ENCODE measurements at places on chromosomes 1 and 21.

GRCh38 chr1:14976256-14976655 lies 177.3 kb upstream of the TMEM51 start:
- DNase-seq: no peak

- no peak for DNase-seq
Measured at GRCh38 chr1:231665101-231665500, 38.5 kb downstream of the DISC1 start.

- DNase-seq: no peak
Measured at GRCh38 chr1:240575981-240576662, 35.8 kb downstream of the GREM2 start.

DNA sequence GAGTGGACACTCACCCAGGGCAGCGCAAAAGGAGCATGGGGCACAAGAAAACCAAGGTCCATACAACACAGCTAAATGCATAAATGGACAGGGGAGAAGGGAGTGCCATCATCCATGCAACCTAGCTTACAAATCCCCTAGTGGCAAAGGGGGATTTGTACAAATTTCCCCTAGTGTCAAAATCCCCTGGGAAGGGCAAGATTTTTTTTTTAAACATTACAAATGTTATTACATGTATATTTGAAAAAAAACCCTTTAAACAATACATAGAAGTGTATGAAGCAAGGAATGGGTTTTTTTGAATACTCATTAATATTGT lies 89.6 kb upstream of the IVNS1ABP start:
- DNase-seq: no peak

- DNase-seq: no peak
Measured at GRCh38 chr1:229191066-229191674, 79.7 kb upstream of the RAB4A start.

DNA sequence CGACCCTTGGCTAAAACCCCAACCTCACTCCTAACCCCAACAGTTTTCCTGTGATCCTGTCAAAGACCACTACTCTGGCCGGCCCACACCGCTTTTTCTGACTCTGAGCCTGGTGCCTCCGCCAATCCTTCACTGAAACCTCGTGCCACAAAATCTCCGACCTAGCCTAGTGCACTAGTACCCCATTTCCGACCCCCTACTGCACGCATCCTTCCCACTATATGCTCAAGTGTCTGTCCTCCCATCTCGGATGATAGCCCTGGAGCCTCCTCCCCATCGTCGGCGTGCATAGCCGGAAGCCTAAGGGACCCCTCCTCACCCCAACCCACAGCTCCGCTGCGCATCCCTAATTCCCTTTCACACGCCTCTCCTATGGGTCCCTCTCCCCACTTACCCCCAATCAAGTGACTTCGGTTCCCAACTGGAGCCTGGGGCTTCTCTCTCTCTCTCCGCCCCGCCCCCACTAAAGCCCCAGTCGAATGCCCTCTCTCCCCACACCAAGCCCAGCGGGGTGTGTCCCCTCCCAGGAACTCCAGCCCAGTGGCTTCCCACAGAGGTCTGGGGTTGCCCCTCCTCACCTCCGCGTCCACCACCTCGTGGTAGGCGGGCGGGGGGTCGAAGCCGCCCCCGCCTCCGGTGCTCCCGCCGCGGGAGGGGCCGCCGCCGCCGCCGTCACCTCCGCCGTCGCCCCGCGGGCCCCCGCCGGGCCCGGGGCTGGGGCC lies 791 bp downstream of the USP24 start:
- no peak for DNase-seq

- no peak for DNase-seq
Measured at GRCh38 chr1:206696812-206697585, 12.3 kb downstream of the MAPKAPK2 start.

- DNase-seq: no peak
Measured at GRCh38 chr1:167064621-167065020, 25.6 kb downstream of the GPA33 start.

DNA sequence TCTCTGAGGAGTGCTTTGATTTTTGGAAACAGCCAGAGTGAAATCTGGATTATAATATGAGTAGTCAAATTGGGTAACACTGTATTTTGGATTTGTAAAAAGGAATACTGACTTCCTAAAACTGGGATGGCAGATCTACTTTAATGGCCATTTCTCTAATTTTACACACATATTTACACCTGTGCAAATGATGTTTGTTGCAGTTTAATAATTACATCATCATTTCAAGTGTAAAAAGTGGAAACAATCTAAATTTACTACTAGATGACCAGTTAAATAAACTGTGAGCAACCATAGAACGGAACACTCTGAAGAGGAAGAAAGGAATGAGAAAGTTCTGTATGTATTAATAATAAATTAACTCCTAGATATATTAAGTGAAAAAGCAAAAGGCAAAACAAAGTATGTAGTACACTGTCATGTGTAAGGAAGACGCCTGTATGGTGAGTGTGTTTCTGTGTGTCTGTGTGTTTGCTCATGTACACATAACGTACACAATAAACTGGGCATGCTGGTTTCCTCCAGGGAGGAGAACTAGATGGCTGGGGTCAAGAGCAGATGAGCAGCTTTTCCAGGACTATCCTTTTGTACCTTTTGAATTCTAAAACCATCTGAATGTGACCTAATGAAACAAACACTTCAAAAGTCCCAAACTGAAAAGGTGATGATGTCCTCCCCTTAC lies 2.9 kb upstream of the RHEX start:
- DNase-seq: no peak

DNA sequence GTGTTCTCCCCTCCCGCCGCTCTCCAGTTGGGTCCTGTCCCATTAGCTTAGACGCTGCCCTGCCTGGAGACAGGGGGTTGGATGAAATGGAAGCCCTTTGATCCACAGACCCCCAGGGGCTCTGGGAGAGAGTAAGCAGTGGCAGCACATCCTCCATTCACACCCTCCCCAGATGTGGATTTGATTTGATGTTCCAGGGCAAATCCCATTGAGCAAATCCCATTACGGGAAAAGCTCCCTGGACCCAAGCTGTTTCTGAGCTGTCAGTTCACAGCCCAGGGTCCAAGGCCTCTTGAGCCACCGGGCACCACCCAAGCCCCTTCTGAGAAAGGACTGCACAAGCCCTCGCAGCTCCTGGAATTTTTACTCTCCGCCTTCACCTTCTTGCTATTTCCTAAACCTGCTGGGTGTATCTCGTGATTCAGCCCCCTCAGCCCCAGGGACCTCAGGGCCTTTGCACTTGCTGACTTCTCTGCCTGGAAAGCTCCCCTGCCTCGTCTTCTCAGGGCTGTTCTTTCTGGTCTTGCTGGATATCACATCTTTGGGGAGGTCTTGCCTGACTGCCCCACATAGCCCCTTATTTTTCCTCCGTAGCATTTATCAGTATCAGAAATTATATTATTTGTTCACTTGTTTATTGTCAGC lies 101.1 kb downstream of the PAX7 start:
- no peak for DNase-seq

DNA sequence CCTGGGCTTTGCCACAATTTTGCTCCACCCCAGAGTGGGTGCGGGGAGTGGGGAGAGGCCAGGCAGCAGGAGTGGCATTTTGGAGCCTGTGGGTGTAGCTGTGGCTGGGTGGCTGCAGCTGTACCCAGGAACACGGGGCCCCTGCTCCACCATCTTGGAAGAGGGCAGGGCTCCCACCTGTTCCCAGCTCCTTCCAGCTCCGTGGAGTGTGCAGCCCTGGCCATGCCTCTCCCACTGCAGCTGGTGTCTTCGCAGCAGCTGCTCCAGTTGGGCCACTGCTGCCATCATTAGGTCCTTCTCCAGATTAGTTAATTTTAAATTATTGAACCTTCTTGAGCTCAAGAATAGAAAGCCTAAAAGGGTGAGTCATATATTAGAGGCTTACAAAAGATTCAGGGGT lies 17.6 kb downstream of the FAM20B start:
- no peak for DNase-seq

GRCh38 chr1:185104083-185104482 lies 52.7 kb downstream of the TRMT1L start:
- no peak for DNase-seq

DNA sequence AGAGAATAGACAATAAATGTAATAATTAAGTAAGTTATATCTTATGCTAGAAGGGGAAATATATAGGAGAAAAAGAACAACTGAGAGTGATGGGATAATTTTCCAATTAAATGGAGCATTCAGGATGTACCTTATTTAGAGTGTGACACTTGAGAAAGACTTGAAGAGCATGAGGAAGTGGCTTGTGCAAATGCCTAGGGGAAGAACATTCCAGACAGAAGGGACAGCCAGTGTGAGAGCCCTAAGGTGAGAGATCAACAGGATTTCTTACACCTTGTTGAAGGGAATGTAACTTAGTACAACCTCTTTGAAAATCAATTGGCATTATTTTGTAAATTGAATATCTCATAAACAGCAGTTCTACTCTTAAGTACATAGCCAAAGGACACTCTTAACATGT lies 28.8 kb upstream of the TSPAN2 start:
- DNase-seq: no peak

DNA sequence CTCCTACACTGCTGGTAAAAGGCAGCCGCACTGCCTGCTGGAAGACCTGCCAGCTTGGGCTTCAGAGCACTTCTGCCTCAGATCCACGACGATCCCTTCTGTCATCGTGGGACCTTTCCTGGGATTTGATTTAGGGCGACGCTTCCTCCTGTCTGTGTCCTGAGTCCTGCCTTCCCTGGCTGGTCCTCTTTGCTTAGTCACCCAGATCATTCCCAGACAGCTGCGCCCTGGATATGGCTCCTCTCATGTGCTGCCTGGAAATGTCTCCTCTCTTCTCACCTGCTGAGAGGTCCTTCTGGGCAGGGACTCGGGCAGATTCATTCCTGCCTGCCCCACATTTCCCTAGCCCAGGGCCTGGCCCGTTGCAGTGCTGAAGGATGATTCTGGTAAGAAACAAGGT lies 72.4 kb upstream of the POU3F1 start:
- DNase-seq: no peak

- peak; percentile 60 for DNase-seq
Measured at GRCh38 chr1:21963477-21964217, 13.2 kb upstream of the CELA3B start.

GRCh38 chr21:39118061-39118460 lies 65.2 kb downstream of the PSMG1 start:
- no peak for DNase-seq

- DNase-seq: no peak
Measured at GRCh38 chr1:29575277-29575676, 339.0 kb downstream of the PTPRU start.

GRCh38 chr1:179314928-179315327 lies 21.3 kb downstream of the SOAT1 start:
- DNase-seq: no peak

GRCh38 chr1:91498498-91499245 lies 2.0 kb upstream of the CDC7 start:
- no peak for DNase-seq

- DNase-seq: no peak
Measured at GRCh38 chr1:219277304-219278105, 103.8 kb downstream of the LYPLAL1 start.

GRCh38 chr1:74504933-74505512 lies 7.4 kb downstream of the LRRC53 start:
- no peak for DNase-seq

GRCh38 chr1:222600281-222600680 lies 10.5 kb upstream of the TAF1A start:
- DNase-seq: no peak

DNA sequence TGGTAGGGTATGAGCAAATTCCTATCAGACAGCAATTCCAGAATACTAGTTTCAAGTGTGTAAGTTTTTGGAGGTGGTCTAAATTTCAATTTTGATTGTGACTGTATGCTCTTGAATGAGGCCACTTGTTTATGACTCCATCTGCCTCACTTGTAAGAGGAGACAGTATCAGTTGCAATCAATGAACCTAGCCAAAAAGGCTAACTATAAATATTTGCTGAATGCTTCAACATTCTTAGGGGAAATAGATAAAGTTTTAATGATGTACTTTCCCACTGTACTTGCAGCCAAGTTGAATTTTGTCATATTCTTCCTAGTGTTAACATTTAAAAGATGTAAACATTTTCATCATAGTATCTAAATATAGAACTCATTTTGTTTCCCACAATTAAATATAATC lies 32.1 kb upstream of the RWDD3 start:
- DNase-seq: no peak

GRCh38 chr1:40143891-40144575 lies 17.2 kb upstream of the RLF start:
- DNase-seq: peak; percentile 12

DNA sequence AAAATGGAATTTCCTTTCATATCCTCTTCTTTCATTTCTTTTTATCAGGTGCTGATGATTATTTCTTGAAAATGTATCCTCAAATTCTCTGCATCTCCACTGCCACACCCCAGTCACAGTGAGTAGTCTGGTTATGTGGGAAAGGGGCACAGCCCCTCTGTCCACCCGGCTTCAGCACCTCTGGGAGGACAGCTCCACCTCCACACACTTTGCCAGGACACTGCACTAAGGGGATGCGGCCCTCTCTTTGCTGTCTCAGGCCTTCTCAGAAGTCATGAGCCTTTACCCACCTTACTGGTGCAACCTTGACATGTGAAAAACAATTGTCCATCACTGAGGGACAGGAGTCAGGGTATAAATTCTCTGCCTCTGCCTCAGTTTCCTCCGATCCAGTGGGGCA lies 433.1 kb downstream of the PCP4 start:
- DNase-seq: no peak

DNA sequence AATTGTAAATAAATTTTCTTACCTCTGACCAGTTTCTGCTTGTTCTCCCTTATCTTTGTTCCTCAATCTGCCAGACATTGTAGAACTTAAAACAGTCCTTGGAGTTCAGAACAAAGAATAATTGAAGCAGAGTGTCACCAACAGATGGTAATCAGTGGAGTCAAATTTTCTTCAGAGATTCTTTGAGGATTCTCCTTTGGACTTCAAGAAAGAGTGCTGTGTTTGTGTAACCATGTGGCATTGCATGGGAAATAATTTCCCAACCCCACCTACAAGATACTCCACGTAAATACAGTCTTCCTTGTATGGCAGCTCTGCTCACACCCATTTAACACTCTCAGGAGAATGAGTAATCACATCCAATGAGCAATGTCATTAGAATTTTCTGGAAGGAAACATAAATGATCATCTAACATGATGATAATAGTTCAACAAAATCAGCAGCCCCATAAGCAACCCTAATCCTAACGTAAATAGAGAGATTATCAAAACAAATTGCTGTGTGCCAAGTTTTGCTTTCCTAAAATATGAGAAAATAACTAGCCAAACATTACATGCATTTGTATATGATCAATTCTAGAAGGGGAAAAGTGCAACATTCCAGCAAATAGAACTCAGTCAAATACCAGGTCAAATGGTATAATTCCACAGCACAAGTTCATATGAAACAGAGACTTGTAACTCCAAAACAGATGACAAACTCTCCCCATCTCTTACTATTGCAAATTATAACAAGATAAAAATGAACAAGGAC lies 6.9 kb upstream of the DENND1B start:
- DNase-seq: no peak

- no peak for DNase-seq
Measured at GRCh38 chr1:69319287-69319686, 248.4 kb upstream of the LRRC7 start.

DNA sequence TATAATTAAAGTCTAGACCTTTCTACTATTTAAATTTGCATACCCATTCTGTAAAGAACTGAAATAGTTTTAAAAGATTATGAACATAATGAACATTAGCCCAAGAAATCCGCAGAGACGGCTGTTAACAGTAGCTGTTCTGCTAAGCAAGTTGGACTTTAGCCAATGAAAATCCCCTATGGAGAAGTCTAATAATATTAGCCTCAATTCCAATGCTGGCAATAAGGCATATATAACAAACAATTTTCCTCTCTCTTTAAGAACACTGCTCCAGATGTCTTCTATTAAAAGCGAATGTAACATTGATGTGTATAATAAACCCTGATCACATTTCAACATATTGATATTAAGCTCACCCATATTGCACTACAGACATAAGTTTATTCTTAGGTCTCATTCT lies 221.3 kb upstream of the KCTD3 start:
- DNase-seq: no peak

GRCh38 chr1:226545836-226546596 lies 2.5 kb upstream of the STUM start:
- DNase-seq: no peak
